ENCODE measurements at places on chromosomes 7 and 10.
A peak's percentile ranks its signal among the peaks of the same experiment; 100 is the strongest.

DNA sequence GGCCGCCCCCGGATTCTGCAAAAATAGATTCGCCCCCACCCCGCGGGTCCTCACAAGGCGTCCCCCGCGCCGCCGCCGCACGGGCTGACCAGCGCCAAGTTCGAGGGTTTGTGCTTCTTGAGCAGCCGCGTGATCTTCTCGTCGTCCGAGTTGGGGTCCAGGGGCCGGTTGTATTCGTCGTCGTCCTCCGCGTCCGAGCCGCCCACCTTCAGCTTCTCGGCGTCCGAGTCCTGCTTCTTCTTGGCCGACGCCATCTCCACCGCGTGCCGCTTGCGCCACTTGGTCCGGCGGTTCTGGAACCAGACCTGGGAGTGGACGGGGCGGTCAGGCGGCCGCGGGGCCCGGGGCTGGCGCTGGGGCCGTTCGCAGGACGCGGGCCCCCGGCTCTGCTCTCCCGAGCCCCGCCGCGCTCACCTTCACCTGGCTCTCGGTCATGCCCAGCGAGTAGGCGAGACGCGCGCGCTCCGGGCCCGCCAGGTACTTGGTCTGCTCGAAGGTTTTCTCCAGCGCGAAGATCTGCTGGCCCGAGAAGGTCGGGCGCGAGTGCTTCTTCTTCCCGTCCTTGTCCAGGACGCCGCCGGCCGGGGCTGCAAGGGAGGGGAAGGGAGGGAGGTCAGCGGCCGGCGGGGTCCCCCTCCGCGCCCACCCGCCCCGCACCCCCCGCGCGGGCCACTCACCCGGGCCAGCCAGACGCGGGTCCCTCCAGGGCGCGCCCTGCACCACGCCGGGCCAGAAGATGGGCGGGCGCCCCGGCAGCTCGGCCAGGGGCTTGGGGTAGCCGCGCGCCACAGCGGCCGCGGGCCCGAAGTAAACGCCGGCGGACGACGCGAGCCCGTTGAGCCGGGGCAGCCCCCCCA is 853 bp downstream of the NKX6-2 start:
- DNase-seq, result peak; percentile 22

DNA sequence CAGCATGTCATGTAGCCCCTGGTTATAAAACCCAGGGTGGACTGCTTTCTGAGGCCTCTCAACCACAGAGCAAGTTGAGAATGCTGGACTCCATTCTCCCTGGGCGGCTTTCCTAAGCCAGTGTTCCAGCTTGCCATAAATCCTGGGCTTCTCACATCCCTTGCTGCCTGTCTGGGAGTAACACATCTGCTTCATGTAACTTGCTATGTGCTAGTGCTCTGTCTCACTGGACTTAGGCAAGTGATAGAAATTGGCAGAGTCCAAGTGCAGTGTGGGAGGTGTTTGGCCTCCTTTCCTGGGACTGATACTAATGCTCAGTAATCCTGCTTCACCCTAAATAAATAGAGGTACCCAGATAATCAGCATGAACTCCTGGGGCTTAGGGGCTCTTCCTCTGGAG is 277.1 kb upstream of the POM121L12 start:
- DNase-seq, result no peak

- DNase-seq, result no peak
Observed at GRCh38 chr10:49678827-49679479, 498 bp upstream of the C10orf53 start.

DNA sequence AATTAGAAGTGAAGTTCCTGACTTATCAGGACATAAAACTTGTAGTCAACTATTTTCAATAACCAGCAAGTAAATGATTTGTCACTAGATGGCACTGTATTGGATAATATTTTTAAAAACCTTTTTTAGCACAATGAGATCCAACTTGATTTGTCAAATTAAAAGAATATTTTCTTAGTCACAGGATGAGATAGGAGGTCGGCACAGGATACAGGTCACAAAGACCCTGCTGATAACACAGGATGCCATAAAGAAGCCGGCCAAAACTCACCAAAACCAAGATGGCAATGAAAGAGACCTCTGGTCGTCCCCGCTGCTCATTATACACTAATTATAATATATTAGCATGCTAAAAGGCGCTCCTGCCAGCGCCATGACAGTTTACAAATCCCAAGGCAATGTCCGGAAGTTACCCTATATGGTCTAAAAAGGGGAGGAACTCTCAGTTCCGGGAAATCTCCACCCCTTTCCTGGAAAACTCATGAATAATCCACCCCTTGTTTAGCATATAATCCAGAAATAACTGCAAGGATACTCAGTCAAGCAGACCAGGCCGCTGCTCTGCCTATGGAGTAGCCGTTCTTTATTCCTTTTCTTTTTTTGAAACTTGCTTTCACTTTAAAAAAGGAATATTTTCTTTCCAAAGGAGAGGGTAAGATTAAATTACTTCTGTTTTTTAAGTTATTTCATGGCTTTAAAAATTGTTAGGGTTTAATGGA is 255.7 kb upstream of the MKLN1 start:
- DNase-seq, result no peak

- DNase-seq, result no peak
Observed at GRCh38 chr10:86148117-86148516, 218.5 kb downstream of the GRID1 start.

- DNase-seq, result no peak
Observed at GRCh38 chr10:114825513-114826253, 4.1 kb downstream of the FHIP2A start.

All from stimulated activated naive CD8-positive, alpha-beta T cell treated with anti-CD3 and anti-CD28 coated beads, Interleukin-15, Interleukin-2, amounts not matched to agents 100 U/mL and 50 U/mL, for 24 hours (primary cell).